ENCODE measurements at places on chromosomes 5 and 9.

GRCh38 chr5:6734243-6734700 lies 21.0 kb downstream of the TENT4A start:
- DNase-seq, result no peak

DNA sequence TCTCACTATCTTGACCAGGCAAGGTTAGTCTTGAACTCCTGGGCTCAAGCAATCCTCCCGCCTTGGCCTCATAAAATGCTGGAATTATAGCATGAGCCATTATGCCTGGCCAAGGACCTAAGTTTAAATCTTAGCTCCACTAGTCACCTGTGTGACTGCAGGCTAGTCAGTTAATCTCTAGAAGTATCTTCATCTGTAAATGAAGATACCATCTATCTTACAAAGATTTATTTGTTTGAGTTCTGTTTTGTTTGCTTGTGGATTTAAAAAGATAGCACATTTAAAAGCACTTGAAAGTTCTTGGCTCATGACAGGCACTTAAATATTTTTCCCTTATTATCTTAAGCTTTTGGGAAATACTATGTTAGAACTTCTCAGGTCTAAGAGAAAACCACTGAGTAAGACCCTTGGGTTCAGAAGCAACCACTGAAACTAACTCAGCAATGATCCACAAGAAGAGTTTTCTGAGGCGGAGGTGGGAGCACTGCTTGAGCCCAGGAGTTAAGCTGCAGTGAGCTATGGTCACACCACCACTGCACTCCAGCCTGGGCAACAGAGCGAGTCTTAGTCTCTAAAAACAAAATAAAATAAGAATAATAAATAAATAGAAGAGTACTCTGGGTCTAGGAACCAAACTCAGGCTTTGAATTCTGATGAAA lies 19.1 kb downstream of the TMEM245 start:
- no peak for DNase-seq

DNA sequence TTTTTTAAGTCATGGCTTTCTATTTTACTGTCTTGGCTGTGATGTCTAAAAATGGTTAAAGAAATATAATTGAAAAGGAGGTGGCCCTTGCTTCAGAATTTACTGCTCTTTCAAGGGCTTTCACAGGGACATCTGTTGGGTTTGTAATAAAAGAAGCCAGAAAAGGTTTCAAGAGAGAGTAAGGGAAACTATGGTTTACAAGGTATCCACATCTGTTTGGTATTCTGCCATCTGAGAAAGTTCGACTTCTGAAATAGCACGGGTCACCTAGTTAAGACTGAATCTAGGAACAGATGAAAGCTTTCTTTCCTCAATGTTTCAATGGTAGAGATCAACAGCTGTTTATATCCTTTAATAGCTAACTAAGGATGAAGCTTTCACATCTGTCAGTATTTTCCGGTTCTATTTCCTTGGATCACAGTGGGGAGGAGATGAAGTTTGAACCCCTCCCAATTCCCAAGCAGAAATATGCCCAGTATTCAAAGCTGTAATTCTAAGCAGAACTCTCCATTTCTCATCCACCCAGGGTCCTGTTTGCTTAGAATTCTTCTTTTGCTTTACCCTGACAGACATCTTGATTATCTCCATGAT lies 72.8 kb upstream of the IFNK start:
- DNase-seq, result no peak

DNA sequence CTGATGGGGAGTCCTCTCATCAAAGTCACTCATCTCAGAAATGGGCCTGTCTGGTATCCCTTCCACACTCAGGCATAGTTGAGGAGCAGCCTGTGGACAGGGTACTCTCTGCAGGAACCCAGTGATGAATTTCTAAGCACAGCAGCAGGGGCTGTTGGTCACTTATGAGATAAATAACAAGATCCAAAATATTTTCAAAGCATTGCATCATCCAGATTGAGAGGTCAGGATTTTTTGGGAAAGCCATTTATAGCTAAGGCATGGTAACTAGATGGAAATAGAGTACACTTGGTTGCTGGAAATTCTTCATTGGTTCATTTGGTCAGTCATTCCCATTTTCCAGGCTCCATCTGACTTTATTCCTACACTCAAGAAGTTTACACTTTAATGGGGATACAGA lies 246.8 kb upstream of the RAI14 start:
- DNase-seq, result no peak

- no peak for DNase-seq
Measured at GRCh38 chr5:150064681-150065220, 21.6 kb downstream of the CSF1R start.

- DNase-seq, result no peak
Measured at GRCh38 chr5:113217619-113218184, 217.1 kb downstream of the TSSK1B start.

GRCh38 chr5:1431896-1432295 lies 13.3 kb downstream of the SLC6A3 start:
- no peak for DNase-seq

GRCh38 chr9:122350577-122351355 lies 20.1 kb upstream of the PTGS1 start:
- DNase-seq, result peak; percentile 62

GRCh38 chr9:2192356-2192979 lies 177.3 kb downstream of the SMARCA2 start:
- DNase-seq, result no peak

GRCh38 chr5:116539222-116539621 lies 35.4 kb downstream of the SEMA6A start:
- no peak for DNase-seq

- no peak for DNase-seq
Measured at GRCh38 chr5:17817990-17818389, 183.7 kb downstream of the TAF11L14 start.

- DNase-seq, result no peak
Measured at GRCh38 chr9:88773627-88774244, 217.5 kb upstream of the S1PR3 start.

GRCh38 chr9:85114799-85115198 lies 445.3 kb downstream of the NTRK2 start:
- no peak for DNase-seq

Data from left colon (tissue), 2 donors.